ENCODE measurements at places on chromosomes 11 and 22. TPM values are rescaled to one million over a fixed set of nuclear protein-coding genes. Genes with fewer than 3 reads are reported as not detected.

Gene CYB5R2
- 1.8 TPM for total RNA-seq

Gene AGBL2
- total RNA-seq, result not detected

Gene TCF20
- total RNA-seq, result 10.1 TPM

GRCh38 chr11:121426476-121427399 is 25.4 kb upstream of the SORL1 start:
- DNase-seq, result peak; percentile 62
- no peaks in the 10 kb centered on the region for H3K36me3 ChIP-seq
- H3K27me3 ChIP-seq, result no peaks in the 10 kb centered on the region
- no peak overlapping the region for H3K27ac ChIP-seq

GRCh38 chr11:62931499-62932278 is 10.5 kb upstream of the CHRM1 start:
- H3K4me3 ChIP-seq, result no peak overlapping the region
- no peaks in the 10 kb centered on the region for H3K36me3 ChIP-seq
- no peaks in the 10 kb centered on the region for H3K27me3 ChIP-seq
- H3K27ac ChIP-seq, result no peak overlapping the region
